ENCODE measurements at places on chromosomes 13 and 19.
A peak's percentile ranks its signal among the peaks of the same experiment; 100 is the strongest.

DNA sequence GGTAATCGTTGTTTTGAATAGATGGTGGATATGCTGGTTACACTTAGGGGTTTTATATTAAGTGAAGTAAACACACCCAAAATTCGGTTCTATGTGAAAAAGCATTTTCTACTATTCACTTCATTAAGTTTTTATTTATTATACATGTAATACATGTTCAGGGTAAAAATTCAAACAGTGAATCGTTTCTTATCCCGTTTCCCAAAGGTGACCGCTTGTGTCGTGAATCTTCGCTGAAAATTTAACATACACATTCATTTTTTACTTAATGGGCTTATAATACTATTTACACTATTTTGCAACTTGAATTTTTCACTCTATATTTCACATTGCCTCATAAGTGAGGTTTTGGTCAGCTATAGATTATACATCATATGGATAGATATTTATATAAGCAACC, 24.5 kb downstream of the IPO5 start:
- DNase-seq = no peak

DNA sequence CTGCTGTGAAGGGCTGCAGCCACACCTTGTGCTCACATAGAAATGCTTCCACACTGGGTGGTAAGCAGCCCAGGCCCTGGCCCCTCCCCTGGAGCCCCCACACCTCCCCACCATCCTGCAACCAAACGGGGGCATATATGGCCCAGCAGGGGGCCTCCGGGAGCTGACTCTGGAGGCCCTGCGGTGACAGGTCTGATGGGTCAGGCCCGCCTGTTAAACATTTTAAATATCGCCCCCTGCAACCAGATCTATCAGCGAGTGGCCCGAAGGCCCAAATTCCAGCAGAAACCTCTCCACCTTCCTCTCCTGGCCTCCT, 48.0 kb upstream of the KATNAL1 start:
- no peak for DNase-seq

GRCh38 chr13:109844396-109844795, 58.0 kb upstream of the IRS2 start:
- DNase-seq = no peak

DNA sequence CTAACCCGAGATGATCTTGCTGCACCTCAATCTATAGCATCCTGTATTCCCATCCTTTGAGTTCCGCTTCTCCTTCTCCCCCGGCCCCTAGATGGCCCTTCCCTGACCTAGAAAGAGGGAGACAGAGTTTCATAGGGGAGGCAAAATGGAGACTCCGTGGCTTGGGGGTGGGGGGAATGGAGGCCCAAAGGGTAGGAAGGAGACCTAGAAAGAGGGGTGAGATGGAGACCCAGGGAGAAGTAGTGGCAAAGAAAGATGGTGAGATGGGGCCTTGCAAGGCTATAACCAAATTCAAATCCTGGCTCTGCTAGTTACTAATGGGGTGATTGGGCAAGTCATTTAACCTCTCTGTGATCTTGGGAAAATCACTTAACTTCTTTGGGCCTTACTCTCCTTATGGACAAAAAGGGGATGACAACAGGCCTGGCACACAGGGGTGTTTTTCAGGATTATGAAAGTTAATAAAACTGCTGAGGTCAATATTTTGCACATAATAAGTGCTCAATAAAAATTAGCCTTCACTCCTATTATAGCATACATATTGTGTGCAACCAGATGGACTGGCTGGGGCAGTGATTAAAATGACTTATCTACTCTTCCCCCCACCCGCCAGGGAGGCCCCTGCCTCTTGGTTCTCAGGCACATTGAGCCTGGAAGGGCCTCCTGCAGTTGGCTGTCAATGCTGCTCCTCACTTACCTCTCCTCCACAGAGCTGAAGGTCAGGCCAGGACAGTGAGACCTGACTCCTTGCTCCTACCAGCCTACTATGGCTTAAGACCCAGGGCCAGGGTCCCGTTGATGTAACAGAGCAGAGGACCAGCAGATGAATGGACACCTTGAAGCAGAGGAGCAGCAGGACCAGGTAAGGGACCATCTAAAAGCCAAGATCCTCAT, 633 bp downstream of the SPHK2 start:
- no peak for DNase-seq

DNA sequence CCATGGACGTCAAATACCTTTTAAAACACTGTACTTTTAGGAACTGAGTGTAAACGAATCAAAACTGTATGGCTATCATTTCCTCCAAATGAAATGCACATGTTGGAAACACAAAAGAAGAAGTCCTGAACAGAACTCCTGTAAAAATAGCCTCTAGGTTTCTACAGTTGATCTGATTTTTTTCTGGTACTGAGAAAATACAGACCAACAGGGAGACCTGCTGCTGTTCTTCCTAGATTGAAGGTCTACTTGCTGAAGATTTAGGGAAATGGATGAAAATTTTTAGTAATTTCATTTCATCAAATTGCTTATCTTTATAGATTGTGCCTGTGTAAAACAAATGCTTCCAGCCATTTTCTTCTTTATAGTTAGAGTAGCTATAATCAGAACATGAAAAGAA, 520.4 kb downstream of the SLITRK6 start:
- DNase-seq = no peak

DNA sequence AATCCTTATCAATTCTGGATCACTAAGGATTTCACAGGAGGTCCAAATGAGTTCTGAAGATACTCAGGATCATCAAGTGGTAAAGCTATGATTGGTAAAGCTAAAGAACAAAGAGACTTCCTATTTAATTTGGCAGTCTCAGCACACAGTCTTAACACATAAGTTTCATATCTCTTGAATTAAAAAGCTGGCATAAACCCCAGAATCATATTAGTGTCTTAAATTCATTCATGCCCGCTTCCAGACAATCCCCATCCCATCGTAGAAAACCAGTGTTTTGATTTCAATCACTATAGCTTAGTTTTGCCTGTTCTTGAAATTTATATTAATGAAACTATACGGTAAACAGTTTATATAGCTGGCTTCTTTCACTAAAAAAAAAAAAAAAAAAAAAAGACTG, 278.7 kb downstream of the DIAPH3 start:
- no peak for DNase-seq

DNA sequence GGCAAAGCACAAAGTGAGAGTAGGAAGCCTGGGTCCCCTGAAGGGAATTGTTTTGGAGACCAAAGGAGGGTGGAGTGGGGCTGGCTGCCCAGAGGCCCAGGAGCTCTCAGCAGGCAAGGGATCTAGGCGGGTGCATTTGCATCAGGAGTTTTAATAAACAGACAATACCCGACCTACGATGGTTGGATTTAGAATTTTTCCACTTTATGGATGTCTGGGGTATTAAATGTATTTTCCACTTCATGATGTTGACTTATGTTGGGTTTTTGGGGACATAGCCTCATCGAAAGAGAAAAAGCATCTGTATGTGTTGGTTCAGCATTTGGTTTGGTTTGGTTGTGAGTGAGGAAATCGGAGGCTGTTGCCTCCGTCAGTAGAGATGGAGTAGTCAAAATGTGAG, 205.2 kb upstream of the MAB21L1 start:
- no peak for DNase-seq

DNA sequence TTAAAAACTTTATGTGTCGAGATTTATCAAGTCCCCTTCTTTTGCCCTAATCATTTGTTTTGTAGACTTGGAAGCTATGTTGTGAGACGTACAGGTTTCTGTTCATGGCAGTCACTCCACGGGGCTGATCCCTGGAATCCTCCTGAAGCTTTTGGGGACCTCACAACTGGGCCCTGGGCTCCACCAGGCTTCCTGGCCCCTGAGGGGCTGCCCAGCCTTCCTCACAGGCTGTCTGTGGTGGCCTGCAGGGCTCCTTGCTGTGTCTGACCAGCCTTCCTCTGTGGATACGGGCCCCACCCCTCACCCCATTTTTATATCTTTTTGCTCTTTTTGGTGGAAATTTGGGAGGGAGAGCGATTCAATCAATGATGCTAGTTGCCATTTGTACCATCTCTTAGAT, 38.1 kb downstream of the CHST8 start:
- DNase-seq = no peak

GRCh38 chr13:26605845-26606244, 48.4 kb downstream of the WASF3 start:
- no peak for DNase-seq

DNA sequence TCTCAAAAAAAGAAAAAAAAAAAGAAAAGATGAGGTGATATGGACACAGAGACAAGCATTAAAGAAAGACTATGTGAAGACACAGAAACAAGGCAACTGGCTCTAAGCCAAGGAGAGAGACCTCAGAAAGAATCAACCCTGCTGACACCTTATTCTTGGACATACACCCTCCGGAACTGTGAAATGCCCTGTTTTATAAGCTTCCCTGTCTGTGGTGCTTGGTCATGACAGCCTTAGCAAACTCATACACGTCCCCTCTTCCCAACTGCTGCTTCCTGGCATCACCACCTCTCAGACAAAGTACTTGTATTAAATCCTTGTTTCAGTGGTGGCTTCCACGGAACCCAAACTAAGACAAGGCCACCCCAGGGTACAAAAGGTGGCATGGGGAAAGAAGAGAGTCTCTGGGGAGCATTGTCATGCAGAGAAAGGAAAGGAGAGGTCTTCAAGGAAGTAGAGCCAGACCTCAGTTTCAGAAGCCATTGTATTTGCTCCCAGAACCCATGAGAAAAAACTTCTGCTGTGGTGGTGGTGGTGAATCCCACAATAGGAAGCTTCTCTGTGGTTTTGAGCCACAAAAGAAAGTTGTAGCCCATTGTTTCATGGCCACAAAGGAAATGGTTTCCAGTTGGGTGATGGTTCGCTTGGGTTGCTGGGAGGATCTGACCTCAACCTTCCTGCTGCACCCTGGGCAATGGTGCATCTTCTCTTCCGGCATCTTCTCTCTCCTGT, 16.3 kb upstream of the TSPAN16 start:
- peak; percentile 88 for DNase-seq

DNA sequence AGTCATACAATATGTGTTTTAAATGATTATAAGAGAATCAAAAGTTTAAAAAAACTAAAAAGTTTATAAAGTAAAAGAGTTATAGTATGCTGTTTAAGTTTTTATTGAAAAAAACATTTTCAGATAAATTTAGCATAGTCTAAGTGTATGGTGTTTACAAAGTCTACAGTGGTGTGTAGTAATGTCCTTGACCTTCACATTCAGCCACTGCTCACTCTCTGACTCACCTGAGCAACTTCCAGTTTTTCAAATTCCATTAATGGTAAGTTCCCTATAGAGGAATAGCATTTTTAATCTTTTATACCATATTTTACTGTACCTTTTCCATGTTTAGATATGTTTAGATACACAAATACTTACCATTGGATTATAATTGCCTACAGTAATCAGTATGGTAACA, 842.4 kb upstream of the KLHL1 start:
- DNase-seq = no peak

DNA sequence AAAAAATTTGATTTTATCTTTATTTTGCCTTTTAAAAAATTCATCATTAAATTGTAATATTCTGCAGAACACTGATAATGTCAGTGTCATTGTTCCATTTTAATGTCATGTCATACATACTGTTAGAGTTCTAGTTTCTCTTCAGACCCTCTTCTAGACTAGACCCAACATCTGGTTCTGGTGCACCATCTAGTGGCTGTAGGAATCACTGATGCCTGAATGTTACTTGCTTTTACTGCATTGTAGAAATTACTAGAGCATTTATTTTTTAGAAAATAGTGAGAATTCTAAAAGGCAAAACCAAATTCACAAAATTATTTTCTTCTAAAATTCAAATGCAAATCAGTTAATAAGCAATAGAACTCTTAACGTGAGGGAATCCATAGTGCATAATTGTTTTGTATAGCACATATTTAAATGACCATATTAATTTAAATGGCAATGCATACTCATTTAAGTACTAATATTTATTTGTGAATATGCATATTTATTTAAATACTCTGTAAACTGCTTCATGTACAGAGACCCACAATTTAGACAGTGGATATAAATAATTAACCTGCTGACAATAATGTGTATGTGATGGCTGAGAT, 425.7 kb downstream of the KLF12 start:
- DNase-seq = peak; percentile 40

GRCh38 chr19:46602392-46603194, 1.5 kb downstream of the CALM3 start:
- no peak for DNase-seq

DNA sequence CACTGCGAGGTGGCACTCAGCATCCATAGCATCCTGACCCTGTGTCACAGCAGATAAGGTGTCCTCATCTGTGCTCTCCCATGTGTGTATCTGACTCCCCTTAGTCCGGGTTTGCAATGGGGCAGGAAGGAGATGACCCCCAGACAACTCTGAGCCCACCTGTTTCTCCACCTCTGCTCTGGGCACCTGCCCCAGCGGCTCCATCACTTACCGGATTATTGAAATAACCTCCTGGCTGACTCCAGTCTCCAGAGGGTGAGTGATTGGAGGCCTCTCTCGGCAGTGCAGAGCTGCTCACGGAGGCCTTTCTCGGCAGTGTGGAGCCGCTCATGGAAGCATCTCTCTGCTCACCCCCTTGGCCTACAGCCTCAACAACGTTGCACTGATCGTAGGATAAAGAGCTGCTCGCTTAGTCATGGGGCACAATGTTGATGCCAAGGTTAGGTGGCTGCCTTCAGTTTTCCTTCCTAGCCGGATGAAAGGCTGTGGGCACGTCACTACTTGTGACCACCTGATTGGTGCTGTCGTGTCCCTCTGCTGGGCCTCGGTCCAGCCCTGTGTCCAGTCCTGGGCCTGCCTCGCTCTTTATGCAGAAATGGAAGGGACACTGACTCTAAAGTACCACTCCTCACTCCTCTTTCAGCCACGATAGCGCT, 67.6 kb downstream of the TEX29 start:
- no peak for DNase-seq

DNA sequence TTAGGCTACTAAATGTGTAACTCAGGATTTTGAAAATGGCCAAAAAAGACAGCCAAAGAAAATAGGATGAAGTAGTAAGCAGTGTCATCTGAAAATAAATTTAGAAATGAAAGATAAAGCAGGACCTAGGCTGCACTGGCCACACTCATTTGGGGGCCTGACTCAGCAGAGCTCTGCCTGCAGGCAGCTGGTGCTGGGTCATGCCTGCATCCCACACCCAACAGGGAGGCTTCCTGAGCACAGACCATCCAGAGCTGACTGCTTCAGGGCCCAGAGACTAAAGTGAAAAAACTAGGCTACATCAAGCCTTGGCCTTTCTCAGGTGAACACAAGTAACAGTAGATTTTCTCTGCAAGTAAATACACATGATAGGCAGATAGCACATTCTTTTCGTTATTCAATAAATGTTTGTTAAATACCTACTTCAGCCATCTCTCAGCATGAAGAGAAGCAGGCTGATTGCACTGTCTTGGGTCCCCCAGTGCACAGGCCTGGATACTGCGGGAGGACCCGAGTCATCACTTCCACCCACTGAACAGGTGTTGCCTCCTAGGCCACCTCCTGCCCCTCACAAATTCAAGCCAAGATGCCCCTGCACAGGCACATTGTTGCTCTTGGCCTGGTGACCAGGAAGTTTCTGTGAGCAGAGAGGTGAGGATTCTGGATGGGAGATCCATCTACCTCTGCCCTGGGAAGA, 284.0 kb downstream of the OXGR1 start:
- DNase-seq = no peak

Data from GDM1 (cell line).